ENCODE measurements at places on chromosomes 16 and 17. TPM values are rescaled to one million over a fixed set of nuclear protein-coding genes. Genes with fewer than 3 reads are reported as not detected.

OR4D1 gene
- not detected for total RNA-seq

ABCC3 gene
- 97.9 TPM for total RNA-seq

CLEC3A gene
- not detected for total RNA-seq

VPS35 gene
- 87.2 TPM for total RNA-seq

GPRC5B gene
- total RNA-seq = 30.9 TPM

OR1F1 gene
- 0.76 TPM for total RNA-seq

CNTNAP1 gene
- total RNA-seq = 6.5 TPM

SHISA6 gene
- total RNA-seq = not detected

CES1 gene
- 52.0 TPM for total RNA-seq

C17orf100 gene
- total RNA-seq = 1.6 TPM

PIPOX gene
- total RNA-seq = 0.35 TPM
